ENCODE measurements at places on chromosomes 3 and 15. TPM values are rescaled to one million over a fixed set of nuclear protein-coding genes. Genes with fewer than 3 reads are reported as not detected.

Gene SPESP1
- 2.0 TPM for total RNA-seq

Gene NOX5
- under 0.01 TPM for total RNA-seq

Gene NANOGP8
- total RNA-seq, result not detected

Gene CDCP1
- total RNA-seq, result 3.1 TPM

Gene AADACL2
- total RNA-seq, result not detected

Gene INKA1
- total RNA-seq, result 5.9 TPM

Gene MUC13
- not detected for total RNA-seq

Gene CPLX3
- not detected for total RNA-seq

Gene IP6K1
- 74.3 TPM for total RNA-seq

Gene C3orf22
- not detected for total RNA-seq

Gene CSTA
- not detected for total RNA-seq

Gene ISLR2
- not detected for total RNA-seq

Gene GNL3
- 183 TPM for total RNA-seq

Gene CCDC13
- total RNA-seq, result 0.31 TPM

Gene A4GNT
- not detected for total RNA-seq

Gene GPR27
- total RNA-seq, result 0.36 TPM

Gene SCG5
- not detected for total RNA-seq

Gene ADAMTS17
- total RNA-seq, result 0.34 TPM

Data from melanocyte of skin (primary cell).